ENCODE measurements at places on chromosomes 7 and 10.

GRCh38 chr10:99457813-99458212, 27.4 kb upstream of the GOT1 start:
- no peak overlapping the region for H3K27ac ChIP-seq
- no peak overlapping the region for H3K4me3 ChIP-seq
- H3K36me3 ChIP-seq, result no peaks in the 10 kb centered on the region
- H3K4me1 ChIP-seq, result no peaks in the 10 kb centered on the region

DNA sequence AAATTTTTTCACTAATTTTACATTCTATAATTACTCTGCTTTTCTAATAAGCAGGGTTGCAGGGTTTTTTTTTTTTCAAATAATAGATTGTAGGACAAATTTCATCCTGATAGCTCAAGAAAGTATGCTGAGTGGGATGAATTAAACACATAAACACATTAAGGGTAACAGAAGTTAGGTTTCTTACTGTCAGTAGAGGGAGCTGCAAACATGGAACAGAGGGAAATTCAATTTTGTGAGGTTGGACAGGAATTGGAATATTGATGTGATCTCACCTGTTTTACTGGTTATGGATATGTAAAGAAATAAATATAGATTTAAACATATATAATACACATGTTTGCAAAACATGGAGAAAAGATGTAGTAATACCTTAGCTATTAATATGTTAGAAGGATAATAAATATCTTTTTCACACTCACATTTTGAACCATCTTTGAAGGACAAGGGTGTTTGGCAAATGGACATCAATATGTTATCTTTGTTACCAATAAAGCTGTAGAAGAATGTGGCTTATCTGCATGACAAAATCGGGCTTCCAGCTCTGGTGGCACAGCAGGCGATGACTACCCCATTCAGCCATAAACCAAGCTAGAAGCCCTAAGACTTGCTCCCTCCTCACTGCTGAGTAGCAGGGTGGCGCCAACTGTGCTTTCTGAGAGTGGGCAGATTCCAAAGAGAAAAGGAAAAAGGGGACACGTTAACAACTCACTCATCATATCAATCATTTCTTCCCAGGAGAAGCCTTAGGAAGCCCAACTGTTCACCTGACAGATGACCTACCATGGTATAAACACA, 1257.4 kb downstream of the GATA3 start:
- H3K27me3 ChIP-seq, result peaks cover 13% of the 10 kb centered on the region
- no peaks in the 10 kb centered on the region for H3K36me3 ChIP-seq
- H3K27ac ChIP-seq, result no peak overlapping the region
- DNase-seq, result no peak
- no peak overlapping the region for H3K4me3 ChIP-seq

DNA sequence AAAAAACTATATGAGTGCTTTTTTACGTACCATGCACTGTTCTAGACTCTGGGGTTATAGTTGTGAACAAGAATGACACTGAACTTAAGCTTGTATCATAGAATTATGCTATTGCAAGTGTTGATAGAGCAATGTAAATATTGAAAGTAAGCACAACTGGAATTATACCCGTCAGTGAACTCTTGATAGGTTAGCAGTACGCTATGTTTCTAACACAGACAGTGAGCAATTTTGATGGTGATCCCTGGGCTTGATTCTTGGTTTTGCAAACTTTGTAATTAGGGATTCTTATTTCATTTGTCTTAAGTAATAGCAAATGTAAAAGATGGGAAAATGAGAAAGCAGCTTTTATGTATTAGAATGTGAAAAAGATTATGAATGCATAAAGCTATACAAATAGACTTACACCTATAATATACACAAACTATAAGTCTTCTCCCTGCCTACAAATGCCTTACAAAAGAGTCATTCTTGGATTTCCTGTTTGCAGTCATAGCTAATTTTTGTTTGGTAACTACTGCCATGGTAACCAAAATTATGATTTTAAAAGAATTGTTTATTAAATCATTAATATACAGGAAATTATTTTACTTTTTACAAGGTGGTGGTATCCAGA, 6.7 kb downstream of the TES start:
- H3K27ac ChIP-seq, result no peak overlapping the region
- H3K36me3 ChIP-seq, result peaks cover 5% of the 10 kb centered on the region
- no peak overlapping the region for H3K4me3 ChIP-seq
- H3K4me1 ChIP-seq, result peaks cover 93% of the 10 kb centered on the region
- no peak for DNase-seq

- H3K27ac ChIP-seq, result no peak overlapping the region
- no peaks in the 10 kb centered on the region for H3K4me1 ChIP-seq
- H3K27me3 ChIP-seq, result peaks cover 2% of the 10 kb centered on the region
- no peaks in the 10 kb centered on the region for H3K36me3 ChIP-seq
- H3K4me3 ChIP-seq, result no peak overlapping the region
These were observed 300.9 kb downstream of the BICC1 start for GRCh38 chr10:58813573-58813972.

DNA sequence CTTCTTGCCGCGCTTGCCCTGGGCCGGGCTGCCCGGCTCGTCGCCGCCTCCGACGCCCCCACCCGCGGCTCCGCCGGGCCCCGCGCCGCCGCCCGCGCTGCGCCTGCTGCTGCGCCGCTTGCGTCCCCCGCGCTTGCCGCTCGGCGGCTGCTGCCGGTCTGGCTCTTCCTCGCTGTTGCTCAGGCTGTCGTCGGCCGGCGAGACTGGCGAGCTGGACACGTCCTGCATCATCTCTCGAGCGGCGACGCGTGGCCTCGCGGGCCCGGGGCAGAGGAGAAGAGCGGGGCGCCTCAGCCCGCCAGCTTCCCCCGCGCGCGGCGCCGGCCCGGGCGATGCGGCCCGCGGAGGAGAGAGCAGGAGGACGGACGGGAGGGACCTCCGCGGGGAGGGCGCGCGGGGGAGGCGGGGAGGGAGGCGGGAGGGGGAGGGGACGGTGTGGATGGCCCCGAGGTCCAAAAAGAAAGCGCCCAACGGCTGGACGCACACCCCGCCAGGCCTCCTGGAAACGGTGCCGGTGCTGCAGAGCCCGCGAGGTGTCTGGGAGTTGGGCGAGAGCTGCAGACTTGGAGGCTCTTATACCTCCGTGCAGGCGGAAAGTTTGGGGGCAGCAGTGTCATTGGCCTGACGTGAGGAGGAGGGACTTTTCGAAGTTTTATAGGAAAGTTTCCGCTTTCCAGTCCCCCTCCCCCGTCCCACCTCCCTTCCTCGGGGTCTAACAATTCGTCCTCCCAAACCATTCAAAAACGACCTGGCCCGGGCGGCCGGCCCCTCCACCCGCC, at the start of gene TWIST1:
TSS of gene TWIST1 (minus strand) at position 546 of the 779 bp plus-strand sequence. CDS start at position 231, 315 bp downstream.
- peaks cover 72% of the 10 kb centered on the region for H3K27me3 ChIP-seq
- peaks cover 2% of the 10 kb centered on the region for H3K4me1 ChIP-seq
- no peaks in the 10 kb centered on the region for H3K36me3 ChIP-seq
- H3K27ac ChIP-seq, result no peak within 1 kb of the TSS
- peak; percentile 8 for DNase-seq

DNA sequence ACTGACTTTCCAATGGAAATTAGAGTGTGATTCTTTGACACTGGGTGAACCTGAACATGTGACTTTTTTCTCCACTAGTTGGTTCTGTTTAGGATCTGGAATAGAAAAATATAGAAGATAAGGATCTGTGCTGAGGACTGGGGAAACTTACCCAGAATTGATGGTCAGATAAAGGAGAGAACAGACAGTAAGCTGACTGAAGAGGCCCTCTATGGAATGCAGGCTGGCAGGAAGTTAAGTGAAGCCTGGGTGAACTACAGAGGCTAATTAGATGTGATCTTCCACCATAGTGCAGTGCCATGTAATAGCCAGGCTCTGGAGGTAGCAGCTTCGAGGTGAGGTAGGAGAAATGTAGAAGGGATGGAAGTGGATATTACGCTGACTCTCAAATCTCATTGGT, 455.3 kb downstream of the PLXDC2 start:
- no peak overlapping the region for H3K4me3 ChIP-seq
- H3K4me1 ChIP-seq, result no peaks in the 10 kb centered on the region
- DNase-seq, result no peak
- no peaks in the 10 kb centered on the region for H3K27me3 ChIP-seq
- no peak overlapping the region for H3K27ac ChIP-seq

- H3K27ac ChIP-seq, result no peak overlapping the region
- no peak overlapping the region for H3K4me3 ChIP-seq
- H3K36me3 ChIP-seq, result no peaks in the 10 kb centered on the region
- no peaks in the 10 kb centered on the region for H3K4me1 ChIP-seq
- H3K27me3 ChIP-seq, result no peaks in the 10 kb centered on the region
These were observed 992.2 kb downstream of the PCDH15 start for GRCh38 chr10:53808677-53809372.

- peaks cover 8% of the 10 kb centered on the region for H3K4me1 ChIP-seq
- H3K36me3 ChIP-seq, result no peaks in the 10 kb centered on the region
- no peak overlapping the region for H3K27ac ChIP-seq
- no peaks in the 10 kb centered on the region for H3K27me3 ChIP-seq
These were observed 327.6 kb upstream of the ZNF32 start for GRCh38 chr10:43976292-43976691.

GRCh38 chr10:78118591-78118990, 84.9 kb downstream of the RPS24 start:
- no peak for DNase-seq
- H3K4me1 ChIP-seq, result no peaks in the 10 kb centered on the region
- H3K36me3 ChIP-seq, result peaks cover 2% of the 10 kb centered on the region
- peaks cover 11% of the 10 kb centered on the region for H3K27me3 ChIP-seq

- H3K27ac ChIP-seq, result no peak overlapping the region
- peaks cover 11% of the 10 kb centered on the region for H3K27me3 ChIP-seq
- H3K36me3 ChIP-seq, result no peaks in the 10 kb centered on the region
- peaks cover 5% of the 10 kb centered on the region for H3K4me1 ChIP-seq
- no peak for DNase-seq
- H3K4me3 ChIP-seq, result no peak overlapping the region
These were observed 22.4 kb upstream of the PRSS58 start for GRCh38 chr7:142280263-142280662.

- no peaks in the 10 kb centered on the region for H3K27me3 ChIP-seq
- H3K36me3 ChIP-seq, result peaks cover 32% of the 10 kb centered on the region
- no peak for DNase-seq
- H3K4me1 ChIP-seq, result peaks cover 92% of the 10 kb centered on the region
These were observed 44.8 kb upstream of the FAM133B start for GRCh38 chr7:92634924-92635519.

GRCh38 chr7:22269963-22270362, 87.0 kb downstream of the RAPGEF5 start:
- peaks cover 3% of the 10 kb centered on the region for H3K27me3 ChIP-seq
- peaks cover 7% of the 10 kb centered on the region for H3K4me1 ChIP-seq
- H3K27ac ChIP-seq, result no peak overlapping the region
- H3K36me3 ChIP-seq, result no peaks in the 10 kb centered on the region
- no peak for DNase-seq

GRCh38 chr7:79520543-79520942, 67.1 kb upstream of the MAGI2 start:
- H3K27me3 ChIP-seq, result no peaks in the 10 kb centered on the region
- no peaks in the 10 kb centered on the region for H3K4me1 ChIP-seq
- no peaks in the 10 kb centered on the region for H3K36me3 ChIP-seq

- H3K36me3 ChIP-seq, result peaks cover 17% of the 10 kb centered on the region
- DNase-seq, result no peak
- peak overlapping the region; percentile 58 for H3K27ac ChIP-seq
- H3K4me1 ChIP-seq, result peaks cover 19% of the 10 kb centered on the region
- H3K4me3 ChIP-seq, result no peak overlapping the region
These were observed 2.4 kb upstream of the UBE3C start for GRCh38 chr7:157136372-157136771.

- no peak for DNase-seq
- H3K27ac ChIP-seq, result no peak overlapping the region
- H3K36me3 ChIP-seq, result no peaks in the 10 kb centered on the region
These were observed 11.9 kb upstream of the ZMIZ1 start for GRCh38 chr10:79056736-79057391.

GRCh38 chr10:44908066-44908749, 2.9 kb upstream of the TMEM72 start:
- H3K4me3 ChIP-seq, result no peak overlapping the region
- H3K27me3 ChIP-seq, result peaks cover 2% of the 10 kb centered on the region
- H3K27ac ChIP-seq, result no peak overlapping the region
- H3K4me1 ChIP-seq, result peaks cover 3% of the 10 kb centered on the region
- no peak for DNase-seq

DNA sequence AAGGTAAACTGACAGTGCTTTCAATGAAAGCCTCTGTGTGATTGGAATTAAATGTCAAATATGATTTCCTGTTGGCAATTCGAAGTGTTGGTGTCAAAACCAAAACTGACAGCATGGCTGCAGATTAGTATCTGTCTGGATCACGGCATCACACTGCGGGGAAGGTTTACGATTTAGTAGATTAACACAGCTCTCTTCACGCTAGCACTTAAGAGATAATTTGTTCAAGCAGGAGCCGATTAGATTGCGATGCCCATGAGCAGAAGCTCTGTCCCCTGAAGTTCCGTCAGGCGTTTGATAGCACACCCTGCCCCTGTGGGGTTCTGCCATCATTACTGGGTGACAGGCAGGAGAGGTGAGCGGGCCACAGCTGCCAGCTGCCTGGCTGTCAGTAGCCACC, 279.5 kb upstream of the AUTS2 start:
- no peaks in the 10 kb centered on the region for H3K4me1 ChIP-seq
- H3K27me3 ChIP-seq, result no peaks in the 10 kb centered on the region
- no peak for DNase-seq
- H3K27ac ChIP-seq, result no peak overlapping the region

Data from activated naive CD8-positive, alpha-beta T cell treated with anti-CD3 and anti-CD28 coated beads, Interleukin-2, amount 50 U/mL, for 24 hours (primary cell).